ENCODE measurements at places on chromosomes 6 and 20. TPM values are rescaled to one million over a fixed set of nuclear protein-coding genes. Genes with fewer than 3 reads are reported as not detected.

The GPR6 gene
- not detected for total RNA-seq

The RPP40 gene
- total RNA-seq: 23.7 TPM

The KHDRBS2 gene
- not detected for total RNA-seq

The MOG gene
- total RNA-seq: not detected

The HSPA1L gene
- 1.4 TPM for total RNA-seq

The KCNS1 gene
- not detected for total RNA-seq

The CDH22 gene
- total RNA-seq: 0.09 TPM

The SCRT2 gene
- total RNA-seq: not detected

The CITED2 gene
- 23.8 TPM for total RNA-seq

The SPATA25 gene
- total RNA-seq: 0.83 TPM

The POU5F1 gene
- total RNA-seq: 11.6 TPM

The MLN gene
- not detected for total RNA-seq

The MTRF1L gene
- total RNA-seq: 12.1 TPM

The RBM38 gene
- 32.2 TPM for total RNA-seq

The OPN5 gene
- not detected for total RNA-seq

The IFNGR1 gene
- 30.8 TPM for total RNA-seq

The ZBP1 gene
- not detected for total RNA-seq

The FAM83D gene
- total RNA-seq: 75.0 TPM

The ZNF341 gene
- total RNA-seq: 5.7 TPM

The PI16 gene
- total RNA-seq: not detected

The ERMARD gene
- total RNA-seq: 8.0 TPM

The DSP gene
- 39.6 TPM for total RNA-seq

The RPS18 gene
- 2,468 TPM for total RNA-seq

The ULBP1 gene
- 1.00 TPM for total RNA-seq

The MACROD2 gene
- total RNA-seq: 1.4 TPM

The KIAA0408 gene
- 5.6 TPM for total RNA-seq

The SLPI gene
- total RNA-seq: 9.0 TPM

The NFKBIL1 gene
- total RNA-seq: 10.4 TPM

The PPP1R11 gene
- total RNA-seq: 42.2 TPM

The CCDC170 gene
- total RNA-seq: 0.11 TPM

The MRAP2 gene
- 1.1 TPM for total RNA-seq

The SIRPB1 gene
- total RNA-seq: 0.84 TPM

The JPH2 gene
- 3.1 TPM for total RNA-seq

The OR2H1 gene
- not detected for total RNA-seq

The IL17A gene
- total RNA-seq: not detected

The GRM1 gene
- not detected for total RNA-seq

The GINS1 gene
- total RNA-seq: 32.8 TPM

The ZBTB46 gene
- 0.88 TPM for total RNA-seq

The MTFR2 gene
- total RNA-seq: 11.9 TPM

The GNAS-AS1 gene
- total RNA-seq: not detected

The ZSCAN23 gene
- total RNA-seq: not detected

The AVP gene
- not detected for total RNA-seq

The RBPJL gene
- not detected for total RNA-seq

The SEL1L2 gene
- total RNA-seq: not detected

The RIPPLY2 gene
- not detected for total RNA-seq

The PRKN gene
- not detected for total RNA-seq

The LY6G6F gene
- not detected for total RNA-seq

The HLA-DMB gene
- total RNA-seq: 2.0 TPM

The RIMS4 gene
- 1.3 TPM for total RNA-seq

The SYNGAP1 gene
- 3.7 TPM for total RNA-seq

The SSTR4 gene
- total RNA-seq: 0.17 TPM

The STMND1 gene
- not detected for total RNA-seq

The CNBD2 gene
- 3.7 TPM for total RNA-seq

The OR2J3 gene
- total RNA-seq: not detected

The SS18L1 gene
- total RNA-seq: 10.9 TPM

The RIPOR2 gene
- total RNA-seq: 0.26 TPM

The APOM gene
- total RNA-seq: 3.5 TPM

The PPP1R16B gene
- 0.43 TPM for total RNA-seq

The ID4 gene
- 0.88 TPM for total RNA-seq

The CRNKL1 gene
- total RNA-seq: 21.8 TPM
